ENCODE measurements at places on chromosomes 16 and 17.

GRCh38 chr17:63500543-63501390 is 22.4 kb upstream of the KCNH6 start:
- no peak for DNase-seq

- no peak for DNase-seq
Measured at GRCh38 chr17:14295676-14296075, 5.2 kb upstream of the HS3ST3B1 start.

DNA sequence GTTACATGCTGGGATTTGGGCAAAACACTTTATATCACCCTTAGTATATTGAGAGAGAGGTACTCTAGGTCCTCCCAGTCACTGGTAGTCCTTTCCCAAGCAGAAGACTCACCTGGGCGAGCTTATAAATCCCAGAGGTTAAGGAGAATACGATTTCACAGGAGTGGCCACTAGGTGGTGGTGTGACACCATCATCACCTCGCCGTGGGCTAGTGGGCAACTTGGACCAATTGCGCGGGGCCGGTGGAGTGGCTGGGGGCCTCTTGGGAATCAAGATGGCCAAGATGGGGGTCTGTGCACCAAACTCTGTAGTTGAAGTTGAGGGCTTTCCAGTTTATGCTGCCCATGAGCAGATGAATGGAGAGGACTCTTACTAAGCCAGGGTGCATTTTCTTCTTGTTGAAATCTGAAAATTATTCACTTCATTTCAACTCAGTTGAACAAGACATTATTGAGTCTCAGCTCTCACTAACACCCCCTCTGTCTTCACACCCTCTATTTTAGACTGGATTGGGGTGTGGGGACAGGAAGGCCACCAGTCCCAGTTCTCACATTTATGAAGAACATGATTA is 38.2 kb upstream of the PIRT start:
- no peak for DNase-seq

GRCh38 chr16:75111514-75111940 is 5.1 kb downstream of the LDHD start:
- no peak for DNase-seq

- DNase-seq: no peak
Measured at GRCh38 chr16:23280483-23280967, 21.6 kb upstream of the SCNN1B start.

- no peak for DNase-seq
Measured at GRCh38 chr17:28476076-28476865, 2.8 kb downstream of the SLC13A2 start.

- no peak for DNase-seq
Measured at GRCh38 chr16:9755081-9755480, 427.1 kb downstream of the GRIN2A start.

- no peak for DNase-seq
Measured at GRCh38 chr16:83137326-83137781, 510.6 kb downstream of the CDH13 start.

- no peak for DNase-seq
Measured at GRCh38 chr16:17831330-17831729, 360.6 kb upstream of the XYLT1 start.

DNA sequence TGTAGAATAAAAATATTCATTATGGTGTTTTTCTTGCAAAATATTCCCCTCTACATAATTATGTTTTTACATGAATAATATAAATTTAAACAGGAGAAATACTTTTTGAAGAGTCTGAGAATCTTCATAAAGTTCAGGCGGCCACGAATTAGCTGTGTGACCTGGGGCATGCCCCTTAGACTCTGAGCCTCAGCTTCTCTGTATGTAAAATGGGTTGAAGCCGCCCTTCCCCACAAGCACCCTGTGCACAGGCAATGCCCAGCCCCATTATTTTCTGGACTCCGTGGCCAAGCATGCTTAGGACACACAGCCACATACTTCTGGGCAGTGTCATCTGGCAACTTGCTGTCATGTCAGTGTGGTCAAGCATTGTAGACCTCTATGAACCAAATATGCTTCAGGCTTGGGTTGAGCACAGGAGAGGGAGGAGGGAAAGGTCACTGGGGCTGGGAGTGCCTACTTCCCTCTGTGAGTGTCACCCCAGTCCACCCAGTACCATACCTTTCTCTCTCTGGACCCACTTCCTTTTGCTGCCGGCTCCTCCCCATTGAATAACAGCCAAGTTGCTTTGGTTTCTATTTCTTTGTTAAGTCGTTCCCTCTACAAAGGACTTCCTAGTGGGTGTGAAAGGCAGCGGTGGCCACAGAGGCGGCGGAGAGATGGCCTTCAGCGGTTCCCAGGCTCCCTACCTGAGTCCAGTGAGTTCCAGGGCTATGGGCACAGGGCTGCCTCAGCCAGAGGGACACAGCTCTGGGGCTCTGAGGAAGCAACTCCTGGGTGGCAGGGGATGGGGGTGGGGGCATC is at the start of gene LGALS9:
TSS of gene LGALS9 (plus strand) at position 582 of the 804 bp plus-strand sequence. CDS start at position 660, 78 bp downstream.
- peak; percentile 6 for DNase-seq

GRCh38 chr16:13351601-13352217 is 450.3 kb downstream of the SHISA9 start:
- no peak for DNase-seq

GRCh38 chr16:72727565-72727964 is 320.4 kb downstream of the ZFHX3 start:
- DNase-seq: no peak

DNA sequence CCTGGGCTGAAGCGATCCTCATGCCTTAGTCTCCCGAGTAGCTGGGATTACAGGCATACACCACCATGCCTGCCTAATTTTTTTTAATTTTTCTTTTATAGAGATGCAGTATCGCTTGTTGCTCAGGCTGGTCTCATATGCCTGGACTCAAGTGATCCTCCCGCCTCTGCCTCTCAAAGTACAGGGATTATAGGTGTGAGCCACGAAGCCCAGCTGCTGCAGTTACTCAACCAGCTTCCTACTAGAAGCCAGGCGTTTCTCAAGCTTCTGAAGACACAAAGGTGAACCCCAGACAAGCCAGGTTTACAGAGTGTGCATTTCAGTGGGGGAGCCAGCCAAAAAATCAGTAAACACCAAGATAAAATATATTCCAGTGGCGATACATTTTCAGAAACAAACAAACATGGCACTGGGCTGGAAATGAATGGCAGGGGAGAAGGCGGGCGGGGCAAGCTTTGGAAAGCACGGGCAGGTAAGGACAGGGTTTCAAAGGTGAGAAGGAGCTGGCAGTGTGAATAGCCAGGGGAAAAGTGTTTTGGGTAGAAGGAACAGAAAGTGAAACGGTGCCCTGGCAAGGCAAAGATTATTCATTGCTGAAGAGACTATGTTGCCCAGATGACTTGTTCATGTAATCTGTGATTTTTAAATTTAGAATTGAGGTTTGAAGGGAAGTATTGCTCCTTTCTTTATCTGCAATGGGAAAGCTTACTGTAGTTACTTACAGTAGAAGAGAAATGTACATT is 471.1 kb downstream of the WWOX start:
- DNase-seq: no peak

GRCh38 chr16:4316108-4316863 is 419 bp downstream of the GLIS2 start:
- DNase-seq: no peak

DNA sequence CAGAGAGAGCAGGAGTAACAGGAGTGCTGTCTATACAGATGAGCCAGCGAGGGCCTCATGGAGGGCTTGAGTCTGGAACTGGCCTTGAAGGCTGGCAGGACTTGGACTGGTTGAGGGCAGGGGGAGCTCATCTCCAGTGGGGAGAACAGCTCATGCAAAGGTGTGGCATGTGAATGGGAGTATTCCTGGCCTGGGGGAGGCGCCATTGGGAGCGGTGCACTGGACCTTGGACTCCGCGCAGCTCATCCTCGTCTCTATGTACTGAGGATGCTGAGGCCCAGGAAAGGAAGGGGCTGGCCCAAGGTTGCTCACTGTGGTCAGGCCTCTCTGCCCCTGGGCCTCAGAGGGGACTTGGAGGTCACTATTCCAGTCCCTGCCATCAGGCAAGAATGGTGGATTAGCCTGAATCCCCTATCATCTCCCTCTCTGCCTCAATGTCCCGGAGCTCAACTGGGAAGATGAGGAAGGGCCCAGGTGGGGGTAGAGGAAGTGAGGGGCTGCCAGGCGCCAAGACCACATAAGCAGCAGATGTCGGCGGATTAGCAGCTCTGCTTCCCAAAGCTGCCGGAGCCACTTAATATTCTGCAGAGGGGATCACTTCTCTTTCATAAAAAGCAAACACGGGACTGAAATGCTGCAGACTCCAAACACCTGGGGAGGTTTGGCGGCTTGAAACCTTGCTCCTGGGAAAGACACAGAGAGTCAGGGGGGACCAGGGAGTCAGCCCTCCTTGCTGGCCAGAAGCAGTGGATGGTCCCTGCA is 88.9 kb downstream of the SDK2 start:
- DNase-seq: no peak

DNA sequence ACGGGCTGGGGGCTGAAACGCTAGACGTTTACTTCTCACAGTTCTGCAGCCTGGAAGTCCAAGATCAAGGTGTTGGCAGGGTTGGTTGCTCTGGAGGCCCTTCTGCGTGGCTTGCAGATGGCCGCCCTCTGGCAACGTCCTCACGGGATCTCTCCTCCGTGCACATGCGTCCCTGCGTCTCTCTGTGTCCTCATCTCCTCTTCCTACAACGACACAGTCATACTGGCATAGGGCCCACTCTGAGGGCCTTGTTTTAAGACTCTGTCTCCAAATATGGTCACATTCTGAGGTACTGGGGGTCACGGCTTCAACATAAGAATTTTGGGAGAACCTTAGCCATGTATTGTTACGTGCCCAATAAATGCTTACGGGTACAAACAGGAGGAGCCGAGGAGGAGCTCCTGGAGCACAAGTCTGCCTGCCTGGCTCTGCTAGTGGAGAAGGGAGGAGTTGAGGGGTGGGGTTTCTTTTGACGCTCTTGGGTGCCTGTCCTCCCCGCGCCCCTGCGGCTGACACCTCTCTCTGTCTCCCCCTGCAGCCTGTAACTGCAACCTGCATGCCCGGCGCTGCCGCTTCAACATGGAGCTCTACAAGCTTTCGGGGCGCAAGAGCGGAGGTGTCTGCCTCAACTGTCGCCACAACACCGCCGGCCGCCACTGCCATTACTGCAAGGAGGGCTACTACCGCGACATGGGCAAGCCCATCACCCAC is 141.1 kb downstream of the NTN1 start:
- DNase-seq: no peak

GRCh38 chr17:73936908-73937627 is 266.4 kb upstream of the RPL38 start:
- DNase-seq: no peak

- no peak for DNase-seq
Measured at GRCh38 chr16:47916266-47916665, 239.5 kb downstream of the ABCC12 start.

DNA sequence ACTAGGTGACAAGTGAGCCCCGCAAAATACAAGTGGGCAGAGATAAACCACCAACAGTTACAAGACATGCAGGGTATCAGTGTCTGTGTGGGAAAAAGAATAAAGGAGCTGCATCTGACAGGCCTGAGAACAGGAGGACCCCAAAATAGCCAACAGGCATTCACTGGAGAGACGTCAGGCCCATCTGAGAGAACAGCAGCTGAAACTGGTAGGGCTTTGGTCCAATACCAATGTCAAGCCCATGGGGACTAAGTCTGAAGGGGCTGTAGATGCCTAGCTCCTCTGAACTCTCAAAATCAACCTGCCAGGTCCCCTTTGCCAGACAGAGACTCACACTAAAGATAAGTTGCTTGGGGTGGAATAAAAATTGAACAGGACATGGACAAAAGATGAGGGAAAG is 30.5 kb upstream of the TANC2 start:
- DNase-seq: no peak

DNA sequence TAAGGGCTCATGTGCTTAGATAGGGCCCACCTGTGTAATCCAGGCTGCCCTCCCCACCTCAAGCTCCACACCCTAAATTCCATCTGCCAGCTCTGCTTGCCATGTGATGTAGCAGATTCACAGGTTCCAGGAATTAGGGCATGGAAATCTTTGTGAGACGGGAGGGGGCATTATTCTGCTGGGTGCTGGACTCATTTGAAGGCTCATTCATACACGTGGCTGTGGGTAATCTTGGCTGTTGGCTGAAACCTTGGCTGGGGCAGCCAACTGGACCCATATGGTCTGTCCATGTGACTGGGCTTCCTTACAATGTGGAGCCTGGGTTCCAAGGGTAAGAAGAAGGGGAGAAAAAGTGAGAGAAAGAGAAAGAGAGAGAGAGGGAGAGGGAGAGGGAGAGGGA is 115.1 kb downstream of the CYLD start:
- DNase-seq: no peak

- DNase-seq: no peak
Measured at GRCh38 chr17:37086948-37087347, 138.2 kb downstream of the AATF start.

DNA sequence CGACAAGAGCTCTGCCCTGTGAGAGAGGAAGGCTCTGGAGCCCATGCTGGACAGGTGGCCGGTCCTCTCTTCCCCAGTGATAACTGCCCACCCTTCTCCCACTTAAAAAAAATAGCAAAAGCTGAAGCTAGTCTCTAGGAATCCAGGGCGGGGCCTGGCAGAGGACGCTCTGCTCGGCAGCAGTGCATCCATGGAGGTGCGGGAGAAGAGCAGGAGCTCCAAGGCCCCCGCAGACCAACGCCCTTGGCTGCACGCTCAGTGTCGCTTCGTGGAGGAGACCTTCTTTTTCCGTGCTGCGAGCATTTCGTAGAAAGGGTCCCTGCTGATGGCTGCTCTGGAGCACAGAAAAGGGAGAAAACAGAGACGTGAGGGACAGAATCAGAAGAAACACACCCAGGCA is 98.6 kb upstream of the DNAH17 start:
- DNase-seq: no peak

- DNase-seq: no peak
Measured at GRCh38 chr17:32928586-32929535, 908 bp downstream of the TMEM98 start.

GRCh38 chr16:82990155-82990554 is 363.4 kb downstream of the CDH13 start:
- DNase-seq: no peak

DNA sequence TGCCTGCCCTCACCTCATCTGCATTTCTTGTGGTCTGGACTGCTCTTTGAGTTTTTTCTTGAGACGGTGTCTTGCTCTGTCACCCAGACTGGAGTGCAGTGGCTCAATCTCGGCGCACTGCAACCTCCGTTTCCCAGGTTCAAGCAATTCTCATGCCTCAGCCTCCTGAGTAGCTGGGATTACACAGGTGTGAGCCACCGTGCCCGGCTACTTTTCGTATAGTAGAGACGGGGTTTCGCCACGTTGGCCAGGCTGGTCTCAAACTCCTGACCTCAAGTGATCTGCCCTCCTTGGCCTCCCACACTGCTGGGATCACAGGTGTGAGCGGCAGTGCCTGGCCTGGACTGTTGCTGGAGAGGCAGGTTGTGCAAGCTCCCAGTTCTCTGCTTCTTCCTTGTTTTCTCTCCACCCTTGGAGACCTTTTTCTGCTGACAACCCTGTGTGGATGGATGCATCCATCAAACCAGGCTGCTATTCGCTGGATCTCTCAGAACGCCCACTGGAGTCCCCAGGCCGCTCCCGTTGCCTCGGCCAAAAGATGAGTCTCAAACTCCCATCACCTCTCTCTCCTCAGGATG is 22.7 kb upstream of the DBNDD1 start:
- DNase-seq: no peak

DNA sequence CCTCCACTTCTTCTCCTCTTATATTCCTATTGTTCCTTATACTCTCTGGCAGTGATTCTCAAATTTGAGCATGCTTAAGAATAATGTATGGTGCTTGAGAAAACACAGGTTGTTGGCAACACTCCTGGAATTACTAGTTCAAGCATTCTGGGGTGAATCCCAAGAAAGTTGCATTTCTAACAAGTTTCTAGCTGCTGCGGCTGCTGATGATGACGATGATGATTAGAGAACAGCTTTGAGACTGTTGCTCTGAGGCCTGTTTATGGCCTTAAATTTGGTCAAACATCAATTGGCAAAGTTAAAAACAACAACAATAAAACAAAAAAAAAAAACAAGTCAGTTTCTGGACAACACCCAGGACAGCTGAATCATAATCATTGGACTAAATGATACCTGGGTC is 961.9 kb downstream of the CDH11 start:
- no peak for DNase-seq

All from effector memory CD4-positive, alpha-beta T cell (primary cell).